ENCODE measurements at places on chromosomes 12 and 14. TPM values are rescaled to one million over a fixed set of nuclear protein-coding genes. Genes with fewer than 3 reads are reported as not detected.

ATG101 gene
- 63.0 TPM for total RNA-seq

BHLHE41 gene
- 8.1 TPM for total RNA-seq

MYO1H gene
- not detected for total RNA-seq

DNA sequence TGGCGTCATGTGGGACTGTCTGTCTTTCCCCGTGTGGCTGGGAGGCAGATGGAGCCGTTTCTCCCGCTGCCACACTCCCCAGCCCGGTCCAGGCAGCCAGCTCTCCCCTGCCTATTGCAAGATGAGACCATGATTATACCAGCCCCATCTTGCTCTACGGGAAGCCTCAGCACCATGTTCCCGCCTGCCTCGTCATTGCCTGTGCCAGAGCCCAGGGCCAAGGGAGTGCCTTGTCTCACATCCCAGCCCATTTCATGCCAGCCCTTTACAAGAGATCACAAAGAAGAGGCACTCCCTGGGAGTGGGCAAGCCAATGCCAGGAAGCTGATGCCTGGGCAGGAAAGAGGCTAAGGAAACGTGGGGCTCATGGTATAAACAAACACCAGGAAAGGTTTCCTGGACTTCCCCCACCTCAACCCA is 23.9 kb downstream of the GPR68 start:
- DNase-seq: no peak

DNA sequence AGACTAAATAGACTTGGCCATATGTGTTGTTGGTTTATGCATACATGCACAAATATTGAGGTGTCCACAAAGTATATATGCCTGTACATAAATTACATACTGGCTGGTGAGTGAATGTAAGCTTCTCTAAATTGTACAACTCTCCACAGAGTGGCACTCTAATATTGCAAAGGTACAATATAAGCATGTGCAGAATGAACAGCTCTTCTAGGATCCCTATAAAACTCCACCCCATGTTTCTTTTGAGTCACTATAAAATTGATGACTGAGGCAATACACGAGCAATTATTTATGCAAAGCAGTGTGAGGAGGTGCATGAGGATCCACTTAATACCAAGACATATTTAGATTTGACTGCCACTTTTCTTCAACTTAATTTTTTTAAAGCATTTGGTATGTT is 172.2 kb downstream of the NAV3 start:
- peak; percentile 11 for DNase-seq

DNA sequence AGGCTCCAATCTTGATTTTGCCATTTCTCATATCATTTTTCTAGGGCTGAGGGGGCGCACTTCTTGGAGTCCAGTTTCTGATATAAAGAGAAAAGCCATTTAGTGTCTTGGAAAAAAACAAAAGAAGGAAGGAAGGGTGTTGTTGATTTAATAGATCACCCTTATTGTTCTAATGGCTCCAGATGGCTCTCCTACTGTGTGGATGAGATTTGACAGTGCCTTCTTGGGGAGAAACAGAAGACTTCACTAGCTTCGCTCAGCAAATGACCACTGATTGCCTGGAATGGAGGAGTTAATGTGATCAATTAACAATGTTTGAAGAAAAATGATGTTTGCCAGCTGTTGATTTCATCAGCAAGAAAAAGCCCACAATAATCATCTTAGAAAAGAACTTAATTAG is 216.2 kb downstream of the APAF1 start:
- DNase-seq: no peak

- DNase-seq: no peak
These were observed 400 bp downstream of the LRP1 start for GRCh38 chr12:57128519-57129247.

- no peak for DNase-seq
These were observed 141.6 kb downstream of the GPHN start for GRCh38 chr14:66649498-66649897.
